Mesenteric fat pad (tissue), 1 donor: ENCODE measurements at places on chromosomes 7 and 10. TPM values are rescaled to one million over a fixed set of nuclear protein-coding genes. Genes with fewer than 3 reads are reported as not detected.

GRCh38 chr10:36003688-36004087, 361.6 kb upstream of the FZD8 start:
- DNase-seq, result no peak

Gene DNAJC12
- 1.0 TPM for total RNA-seq

DNA sequence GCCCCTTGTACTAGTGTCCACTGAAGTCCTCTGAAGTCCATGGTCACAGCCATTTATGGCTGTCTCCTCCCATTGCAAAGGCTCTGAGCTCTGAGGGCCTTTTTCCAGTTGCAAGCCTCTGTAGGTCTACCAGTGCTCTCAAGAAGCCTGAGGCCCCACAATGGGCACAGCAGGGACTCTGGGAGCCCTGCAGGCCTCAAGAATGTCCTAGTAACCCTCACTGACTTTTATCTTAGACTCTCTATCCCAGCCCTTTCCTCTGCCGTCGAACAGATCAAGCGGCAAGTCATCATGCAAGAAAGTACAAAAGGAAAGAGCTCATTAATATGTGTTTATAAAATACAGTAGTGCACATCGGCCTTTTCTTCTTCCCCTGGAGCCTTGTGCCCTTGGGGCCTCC, 23.4 kb downstream of the VWA2 start:
- no peak for DNase-seq

DNA sequence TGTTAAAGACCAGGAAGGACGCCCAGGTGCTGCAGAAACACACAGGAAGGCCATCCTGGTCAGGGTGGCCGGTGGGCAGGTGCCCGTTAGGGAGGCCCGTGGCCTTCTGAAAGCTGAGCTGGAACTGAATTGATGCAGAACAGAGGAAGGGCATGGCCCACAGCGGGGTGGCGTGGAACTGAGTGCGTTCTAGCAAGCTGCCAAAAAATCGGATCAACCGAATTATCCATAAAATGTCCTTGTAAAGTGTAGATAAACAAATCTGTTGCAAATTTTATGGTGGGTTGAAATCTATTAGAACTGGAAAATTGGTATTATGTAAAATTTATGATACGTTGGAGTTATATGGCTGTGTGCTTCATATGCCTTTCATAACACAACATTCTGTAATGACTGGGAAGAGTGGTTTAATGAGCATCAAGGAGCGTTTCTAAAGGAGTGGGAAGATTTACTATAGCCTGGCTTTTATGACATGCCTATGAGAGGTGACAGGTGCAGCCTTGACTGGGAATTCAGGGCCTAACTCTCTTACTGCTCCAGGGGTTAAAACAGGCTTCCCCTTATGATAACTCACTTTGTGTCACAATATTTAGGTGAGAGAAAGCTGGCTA, 108.1 kb downstream of the GPR26 start:
- DNase-seq, result no peak

Gene PTF1A
- not detected for total RNA-seq

GRCh38 chr10:29030900-29031299, 258.0 kb upstream of the LYZL1 start:
- no peak for DNase-seq

DNA sequence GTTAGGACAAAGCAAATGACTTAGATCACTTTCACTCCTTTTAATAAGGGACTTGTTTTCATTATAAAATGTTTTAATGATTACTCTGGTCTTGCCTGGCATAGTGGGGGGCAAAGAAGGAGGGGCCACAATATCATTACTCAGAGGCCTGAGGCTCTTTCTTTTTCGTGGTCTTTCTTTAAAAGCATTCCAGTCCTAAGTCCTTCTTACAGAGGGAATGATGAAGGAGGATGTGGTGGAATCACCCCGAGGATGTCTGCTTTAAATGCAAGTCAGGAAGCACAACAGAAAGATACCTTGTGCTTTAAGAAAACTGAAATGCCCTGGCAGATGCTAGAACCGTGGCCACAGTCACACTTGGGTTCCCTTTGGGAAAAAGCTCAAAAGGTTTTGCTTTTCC, 379.1 kb downstream of the INHBA start:
- DNase-seq, result no peak

- no peak for DNase-seq
These were observed 442.5 kb downstream of the XPNPEP1 start for GRCh38 chr10:109480836-109481235.

Gene ALDH18A1
- 41.1 TPM for total RNA-seq

GRCh38 chr7:69770613-69771012, 172.3 kb downstream of the AUTS2 start:
- DNase-seq, result no peak

DNA sequence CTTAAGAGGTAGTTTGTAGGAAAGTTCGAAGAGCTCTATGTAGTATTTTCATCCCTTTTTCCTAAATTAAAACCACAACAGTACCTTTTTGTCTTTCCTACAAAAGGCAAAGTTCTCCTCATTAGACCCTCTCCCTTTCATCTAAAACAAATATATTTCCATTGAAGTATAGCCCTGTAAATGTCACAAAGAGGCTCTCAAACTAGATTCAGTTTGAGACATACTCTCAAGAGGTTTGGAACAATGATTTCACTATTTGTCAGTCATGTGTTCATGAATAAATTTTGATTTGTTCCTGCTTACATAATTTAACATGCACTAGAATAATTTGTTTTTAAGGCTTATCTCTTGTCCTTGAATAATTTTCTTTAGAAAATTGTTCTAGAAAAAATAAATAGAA, 12.2 kb downstream of the TAS2R16 start:
- no peak for DNase-seq

DNA sequence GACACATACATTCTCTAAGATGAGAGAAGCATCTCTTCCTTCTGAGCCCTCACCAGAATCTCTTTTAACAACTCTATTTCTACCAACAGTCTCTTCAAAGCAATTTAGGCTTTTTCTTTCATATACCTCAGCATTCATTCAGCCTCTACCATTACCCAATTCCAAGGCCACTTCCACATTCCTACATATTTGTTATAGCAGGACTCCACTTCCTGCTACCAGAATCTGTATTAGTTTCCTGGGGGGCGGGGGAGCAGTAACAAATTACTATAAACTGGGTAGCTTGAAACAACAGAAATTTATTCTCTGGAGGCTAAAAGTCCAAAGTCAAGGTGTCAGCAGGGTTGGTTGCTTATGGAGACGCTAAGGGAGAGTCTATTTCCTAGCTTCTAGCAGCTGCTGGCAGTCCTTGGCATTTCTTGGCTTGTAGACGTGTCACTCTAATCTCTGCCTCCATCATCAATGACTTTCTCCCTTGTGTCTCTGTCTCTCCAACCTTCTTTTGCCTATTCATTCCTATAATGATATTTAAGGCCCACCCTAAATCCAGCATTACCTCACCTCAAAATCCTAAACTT, 7.4 kb downstream of the PRPS1L1 start:
- DNase-seq, result no peak
